ENCODE measurements at places on chromosomes 6 and 20.

- no peak for DNase-seq
Measured at GRCh38 chr6:79684876-79685275, 53.7 kb downstream of the SH3BGRL2 start.

GRCh38 chr6:133185731-133186130, 55.4 kb upstream of the EYA4 start:
- DNase-seq: no peak

- no peak for DNase-seq
Measured at GRCh38 chr6:136438441-136438840, 111.8 kb downstream of the MAP7 start.

GRCh38 chr6:63530991-63531390, 41.3 kb upstream of the LOC128125822 start:
- DNase-seq: no peak

DNA sequence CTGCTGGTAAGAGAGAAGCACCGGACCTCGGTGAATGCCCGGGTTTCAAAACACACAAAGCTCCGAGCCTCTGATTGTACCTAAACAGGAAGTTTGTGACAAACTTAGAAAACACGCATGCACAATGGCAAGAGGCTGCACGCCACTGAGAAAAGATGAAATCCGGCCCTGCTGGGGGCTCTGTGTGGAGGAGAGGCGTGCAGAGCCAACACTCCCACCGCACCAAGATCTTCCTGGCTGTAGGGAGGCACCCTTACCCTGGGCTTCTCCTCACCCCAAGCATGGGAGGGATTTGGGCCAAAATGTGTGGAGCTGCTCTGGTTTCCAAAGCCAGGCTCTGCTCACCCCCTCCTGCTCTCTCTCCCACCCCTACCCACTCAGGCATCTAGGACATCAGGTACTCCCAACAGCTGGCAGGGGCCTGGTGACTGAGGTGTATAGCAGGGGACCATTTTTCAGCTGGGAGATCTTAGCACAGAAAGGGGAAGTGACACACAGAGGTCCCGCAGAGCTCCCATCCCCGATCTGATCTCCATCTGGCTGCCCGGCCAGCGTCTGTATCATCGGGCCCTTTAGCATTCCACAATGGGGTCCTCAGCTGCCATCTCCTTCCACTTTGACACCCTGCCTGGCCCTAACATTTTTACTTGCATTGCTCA, 84.2 kb downstream of the TRERF1 start:
- DNase-seq: peak; percentile 39

GRCh38 chr6:111674413-111674812, 68.7 kb upstream of the TRAF3IP2 start:
- no peak for DNase-seq

DNA sequence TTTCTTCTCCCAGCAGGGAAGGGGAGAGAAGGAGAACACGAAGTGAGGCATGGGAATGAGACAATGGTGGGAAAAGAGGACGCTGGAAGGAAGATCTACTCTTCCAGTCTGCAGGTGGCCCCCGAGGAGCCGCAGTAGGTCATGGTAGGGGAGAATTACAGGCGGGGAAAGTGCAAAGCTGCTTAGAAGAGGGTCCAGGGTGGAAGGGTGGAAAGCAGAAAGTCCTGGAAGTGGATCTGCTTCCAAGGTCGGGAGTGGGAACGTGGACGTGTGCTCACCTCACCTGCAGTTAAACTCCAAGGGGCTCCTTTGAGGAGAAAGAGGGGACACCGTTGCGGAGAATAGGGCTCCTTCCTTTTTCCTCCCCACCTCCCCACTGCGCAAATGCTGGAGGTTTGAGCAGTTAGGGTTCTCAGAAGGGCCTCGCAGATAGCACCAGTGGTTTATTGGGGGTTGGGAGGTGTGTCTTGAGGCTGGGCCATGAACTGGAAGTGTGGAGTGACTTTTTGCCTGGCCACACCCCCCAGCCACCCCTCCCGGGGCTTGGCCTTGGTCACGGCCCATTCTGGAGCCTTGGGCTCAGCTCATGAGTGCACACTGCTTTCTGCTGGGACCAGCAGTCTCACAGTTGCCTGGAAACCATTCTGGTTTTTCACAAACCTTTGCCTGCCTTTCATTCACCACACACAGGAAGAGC, 100.4 kb upstream of the MLN start:
- no peak for DNase-seq

GRCh38 chr6:28864326-28864923, 59.4 kb downstream of the TRIM27 start:
- no peak for DNase-seq

DNA sequence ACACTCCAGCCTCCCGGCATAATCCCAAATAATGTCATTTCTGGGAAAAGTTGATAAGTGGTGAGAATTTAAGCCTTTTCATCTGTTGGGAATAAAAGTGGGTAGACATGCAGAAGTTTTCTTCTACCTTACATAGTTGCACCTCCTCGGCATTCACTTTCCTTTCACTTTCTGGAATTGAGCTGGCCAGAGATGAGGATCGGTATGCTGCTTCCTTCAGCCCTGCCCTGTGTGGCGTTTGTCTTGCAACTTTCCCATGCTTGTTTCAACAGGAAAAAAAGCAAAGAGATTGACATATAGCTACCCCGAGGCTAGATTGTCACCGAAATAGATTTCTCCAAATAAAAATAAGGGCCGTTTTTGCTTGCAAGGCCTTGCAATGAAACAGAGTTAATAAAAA, 65.8 kb upstream of the JAG1 start:
- DNase-seq: peak; percentile 18

- no peak for DNase-seq
Measured at GRCh38 chr6:49406250-49406970, 56.6 kb downstream of the MMUT start.

DNA sequence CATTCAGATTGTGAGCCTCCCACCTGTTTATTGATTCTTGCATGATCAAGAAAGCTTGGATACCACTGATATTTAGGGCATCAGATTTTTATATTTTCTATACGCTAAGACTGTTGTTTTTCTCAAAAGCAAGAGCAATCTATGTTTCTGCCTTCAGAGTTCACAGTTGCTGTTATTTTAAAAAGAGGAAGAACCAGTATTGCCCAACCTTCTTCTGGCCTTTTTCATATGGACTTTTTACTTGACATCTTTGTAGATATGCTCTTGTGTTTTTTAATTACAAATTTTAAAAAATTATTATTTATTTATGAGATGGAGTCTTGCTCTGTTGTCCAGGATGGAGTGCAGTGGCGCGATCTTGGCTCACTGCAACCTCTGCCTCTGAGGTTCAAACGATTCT, 28.9 kb downstream of the SLC17A5 start:
- DNase-seq: no peak

DNA sequence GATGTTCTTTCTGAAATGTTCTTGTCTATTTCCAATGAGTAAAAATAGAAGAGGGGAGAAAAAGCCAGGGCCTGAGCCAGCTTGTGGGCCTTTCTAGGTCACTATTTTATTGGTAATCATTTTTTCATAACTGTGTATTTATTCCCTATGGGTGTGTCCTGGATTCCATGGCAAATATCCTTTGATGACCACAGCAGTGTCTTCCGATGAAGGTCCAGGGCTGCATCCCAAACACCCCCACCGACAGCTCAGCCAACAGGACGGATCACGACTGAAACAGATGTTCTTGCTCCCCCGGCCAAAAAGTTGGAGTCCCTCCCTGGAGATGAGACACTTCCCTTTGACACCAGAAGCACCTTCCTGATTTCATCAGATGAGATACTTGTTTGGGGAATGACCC, 105.4 kb upstream of the PLEKHG1 start:
- no peak for DNase-seq

GRCh38 chr6:111631903-111632460, 26.3 kb upstream of the TRAF3IP2 start:
- no peak for DNase-seq

DNA sequence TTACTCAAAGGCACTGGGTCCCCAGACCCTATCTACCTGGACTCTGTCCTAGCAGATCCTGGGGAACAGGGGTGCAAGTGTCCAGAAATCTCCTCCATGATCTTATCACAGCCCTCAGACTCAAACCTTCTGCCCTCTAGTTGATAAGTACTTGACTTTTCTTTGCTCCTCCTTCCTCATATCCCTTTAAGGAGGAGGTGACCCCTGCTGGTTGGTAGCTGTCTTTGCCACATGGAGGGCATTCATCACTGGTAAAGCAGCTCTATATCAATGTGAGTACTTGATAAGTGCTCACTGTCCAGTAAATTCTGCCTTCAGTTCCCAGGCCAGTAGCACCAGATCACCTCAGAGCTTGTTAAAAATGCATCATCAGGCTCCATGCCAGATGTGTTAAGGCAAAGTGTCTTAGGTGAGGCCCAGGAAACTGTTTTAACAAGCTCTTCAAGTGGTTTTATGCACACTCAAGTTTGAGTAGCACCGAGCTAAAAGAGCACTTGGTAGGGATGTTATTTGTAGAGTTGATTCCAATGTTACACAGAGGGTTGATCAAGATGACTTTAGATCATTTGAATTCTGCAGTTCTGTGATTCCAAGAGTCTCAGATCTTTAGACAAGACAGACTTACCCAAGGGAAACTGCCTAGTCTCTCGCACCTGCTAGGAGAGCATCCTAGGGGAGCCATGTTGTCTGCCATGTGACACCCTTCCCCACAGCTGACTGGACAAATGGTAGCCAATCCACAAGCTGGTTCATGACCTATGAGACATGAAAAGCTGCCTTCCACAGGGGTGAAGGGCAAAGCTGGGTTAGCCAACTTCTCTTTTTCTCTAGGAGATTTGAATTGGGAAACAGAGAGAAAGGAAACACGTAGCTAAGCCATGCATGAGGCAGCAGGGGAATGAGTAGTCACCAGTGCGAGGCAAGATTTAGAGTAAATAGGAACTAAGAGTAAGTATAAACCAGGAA, 18.6 kb downstream of the TREML2 start:
- peak; percentile 53 for DNase-seq

DNA sequence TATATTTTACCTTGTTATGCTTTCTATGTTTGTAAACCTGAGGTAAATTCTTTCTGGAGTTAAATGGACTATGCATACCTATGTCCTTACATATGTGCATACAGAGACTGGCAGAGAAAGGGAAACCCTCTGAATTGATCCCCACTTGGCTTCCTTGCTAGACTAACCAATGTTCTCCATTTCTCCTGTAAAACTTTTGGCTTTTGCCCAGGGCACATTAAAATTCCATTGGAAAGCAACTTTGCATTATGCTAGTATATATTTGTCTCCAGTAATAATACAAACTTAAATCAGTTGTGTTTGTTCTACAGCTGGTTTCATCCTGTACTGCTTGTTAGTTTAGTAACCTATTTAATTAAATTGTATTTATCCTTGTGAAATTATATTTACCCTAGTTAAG, 646.0 kb upstream of the MARCKS start:
- no peak for DNase-seq

DNA sequence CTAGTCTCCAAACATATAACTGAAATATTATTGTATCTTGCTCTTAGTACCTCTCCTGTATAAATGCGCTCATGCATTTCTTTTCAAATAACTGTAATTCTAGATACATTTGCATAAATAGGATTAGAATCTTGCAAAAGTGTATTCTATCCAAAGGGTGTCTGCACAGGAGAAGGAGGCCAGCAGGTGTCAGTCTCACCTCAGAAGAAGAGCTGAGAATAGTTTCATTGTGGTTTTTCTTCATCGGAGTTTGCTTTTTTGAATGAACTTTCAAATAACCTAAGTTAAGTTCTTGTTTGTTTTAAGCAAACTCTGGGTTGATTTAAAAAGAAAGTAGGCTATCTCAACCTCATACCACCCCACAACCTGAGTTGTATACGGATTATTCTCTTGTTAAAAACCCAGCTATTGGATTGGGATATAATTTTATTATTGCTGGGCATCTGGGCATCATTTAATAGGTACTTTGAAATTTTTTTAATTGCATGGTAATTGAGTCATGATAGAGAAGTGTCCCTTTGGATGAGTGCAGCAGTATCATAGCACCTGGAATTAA, 125.0 kb upstream of the MLIP start:
- peak; percentile 55 for DNase-seq

DNA sequence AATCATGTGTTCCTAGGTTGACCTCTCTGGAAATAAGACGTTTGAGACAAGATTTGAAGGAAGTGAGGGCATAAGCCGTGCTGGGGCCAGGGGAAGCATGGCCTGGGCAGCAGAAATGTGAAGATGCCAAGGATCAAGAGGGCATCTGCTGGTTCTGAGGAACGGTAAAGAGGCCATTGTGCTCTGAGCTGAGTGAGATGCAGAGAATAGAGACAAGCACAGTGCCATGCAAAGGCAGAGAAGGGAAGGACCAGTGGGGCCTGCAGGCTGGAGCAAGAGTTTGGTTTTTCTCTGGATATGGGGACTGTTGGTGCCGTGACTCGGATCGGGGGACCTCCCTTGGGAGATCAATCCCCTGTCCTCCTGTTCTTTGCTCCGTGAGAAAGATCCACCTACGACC, 50.8 kb downstream of the SMPDL3A start:
- DNase-seq: no peak

- no peak for DNase-seq
Measured at GRCh38 chr6:43016176-43016942, 2.3 kb downstream of the KLHDC3 start.

DNA sequence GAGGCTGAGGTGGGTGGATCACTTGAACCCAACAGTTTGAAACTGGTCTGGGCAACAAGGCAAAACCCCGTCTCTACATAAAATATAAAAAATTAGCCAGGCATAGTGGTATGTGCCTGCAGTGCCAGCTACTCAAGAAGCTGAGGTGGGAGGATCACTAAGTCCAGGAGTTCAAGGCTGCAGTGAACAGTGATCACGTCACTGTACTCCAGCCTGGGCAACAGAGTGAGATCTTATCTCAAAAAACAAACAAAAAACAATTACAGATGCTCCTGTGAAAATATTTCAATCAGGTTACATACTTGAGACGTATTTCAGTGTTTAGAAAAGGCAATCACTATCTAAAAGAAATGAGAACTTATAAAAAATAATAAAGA, 33.8 kb downstream of the RANBP9 start:
- DNase-seq: no peak

GRCh38 chr6:107629548-107630129, 139.7 kb downstream of the SOBP start:
- no peak for DNase-seq

- no peak for DNase-seq
Measured at GRCh38 chr6:41193171-41193734, 7.7 kb downstream of the TREML2 start.

DNA sequence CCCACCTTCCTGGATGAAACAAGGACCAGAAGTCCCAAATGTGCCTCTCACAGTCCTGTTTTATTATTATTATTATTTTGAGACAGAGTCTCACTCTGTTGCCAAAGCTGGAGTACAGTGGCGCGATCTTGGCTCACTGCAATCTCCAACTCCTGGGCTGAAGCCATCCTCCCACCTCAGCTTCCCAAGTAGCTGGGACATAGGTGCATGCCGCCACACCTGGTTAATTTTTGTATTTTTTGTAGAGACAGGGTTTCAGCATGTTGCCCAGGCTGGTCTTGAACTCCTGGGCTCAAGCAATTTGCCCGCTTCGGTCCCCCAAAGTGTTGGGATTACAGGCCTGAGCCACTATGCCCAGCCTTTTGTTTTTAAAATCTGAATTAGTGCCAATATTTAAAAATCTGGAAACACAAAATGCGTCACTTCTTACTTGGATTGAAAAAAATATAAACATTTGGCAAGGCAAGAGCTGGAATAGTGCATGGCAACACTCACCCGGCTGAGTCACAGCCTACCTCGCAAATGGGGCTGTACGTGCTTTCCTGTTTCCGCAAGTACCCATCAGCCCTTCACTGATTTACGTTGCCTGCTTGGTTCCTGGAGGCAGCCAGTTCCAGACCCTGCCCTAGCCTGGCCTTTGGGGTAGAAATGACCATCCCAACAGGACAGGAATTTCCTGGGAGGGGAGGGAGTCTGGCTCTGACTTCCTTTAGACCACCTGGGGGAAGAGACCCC, 6.3 kb downstream of the SDCBP2 start:
- DNase-seq: peak; percentile 89

All from AG08395 (cell line).